ENCODE measurements at places on chromosomes 7 and 10.

- DNase-seq, result no peak
Observed at GRCh38 chr10:64148607-64149006, 627.4 kb downstream of the REEP3 start.

DNA sequence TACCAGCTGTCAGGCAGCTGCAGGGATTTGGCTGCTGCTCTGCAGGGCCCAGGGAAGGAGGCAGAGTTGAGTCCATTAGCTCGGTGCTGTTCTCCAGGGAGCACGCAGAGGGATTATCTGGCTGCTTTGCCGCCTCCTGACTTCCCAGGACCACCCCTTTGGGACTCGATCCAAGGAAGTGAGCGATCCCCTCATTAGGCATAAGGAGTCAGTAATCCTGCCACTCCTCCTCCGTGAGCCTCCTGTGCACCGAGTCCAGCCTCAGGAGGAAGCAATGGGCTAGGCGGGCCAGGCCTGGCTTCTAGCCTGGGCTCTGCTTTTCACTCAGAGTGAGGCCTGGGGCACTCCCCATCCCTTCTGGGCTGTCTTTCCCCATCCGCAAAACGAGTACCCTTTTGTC, 417.9 kb downstream of the RPS24 start:
- no peak for DNase-seq

DNA sequence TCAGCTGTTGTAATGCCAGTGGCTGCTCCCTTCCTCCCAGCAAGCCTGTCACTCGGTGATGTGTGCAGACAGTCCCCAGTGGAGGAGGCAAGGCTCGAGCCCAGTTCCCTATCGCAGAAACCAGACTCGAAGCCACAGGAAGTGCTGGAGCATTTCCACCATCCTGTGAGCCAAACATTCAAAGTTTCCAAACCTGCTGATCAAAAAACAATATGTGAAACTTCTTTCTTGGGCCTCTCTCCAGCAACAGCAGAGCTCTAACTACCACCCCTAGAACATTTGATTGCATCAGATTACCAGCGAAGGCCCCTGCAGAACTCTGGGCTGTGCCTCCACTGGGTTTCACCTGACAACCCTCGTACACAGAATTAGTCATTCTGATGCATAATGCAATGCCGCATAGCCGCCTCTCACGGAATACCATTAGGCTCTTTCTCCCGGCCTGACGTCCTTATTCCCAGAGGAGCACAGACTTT, 94.0 kb downstream of the ELMO1 start:
- DNase-seq, result no peak

DNA sequence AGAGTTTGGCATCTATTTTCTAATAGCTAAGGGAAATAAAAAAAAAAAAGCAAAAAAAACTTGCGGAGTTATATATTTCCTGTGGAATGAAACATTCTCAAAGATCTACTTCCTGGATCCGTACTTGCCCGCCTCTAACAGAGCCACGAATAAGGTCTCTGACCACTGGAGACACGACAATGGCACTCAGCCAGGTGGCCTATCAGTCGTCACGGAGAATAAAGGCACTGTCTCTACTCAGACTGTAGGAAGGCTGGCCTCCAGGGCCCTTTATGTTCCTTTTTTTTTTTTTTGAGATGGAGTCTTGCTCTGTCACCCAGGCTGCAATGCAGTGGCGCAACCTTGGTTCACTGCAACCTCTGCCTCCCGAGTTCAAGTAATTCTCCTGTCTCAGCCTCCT, 58.7 kb downstream of the RGS10 start:
- DNase-seq, result no peak

DNA sequence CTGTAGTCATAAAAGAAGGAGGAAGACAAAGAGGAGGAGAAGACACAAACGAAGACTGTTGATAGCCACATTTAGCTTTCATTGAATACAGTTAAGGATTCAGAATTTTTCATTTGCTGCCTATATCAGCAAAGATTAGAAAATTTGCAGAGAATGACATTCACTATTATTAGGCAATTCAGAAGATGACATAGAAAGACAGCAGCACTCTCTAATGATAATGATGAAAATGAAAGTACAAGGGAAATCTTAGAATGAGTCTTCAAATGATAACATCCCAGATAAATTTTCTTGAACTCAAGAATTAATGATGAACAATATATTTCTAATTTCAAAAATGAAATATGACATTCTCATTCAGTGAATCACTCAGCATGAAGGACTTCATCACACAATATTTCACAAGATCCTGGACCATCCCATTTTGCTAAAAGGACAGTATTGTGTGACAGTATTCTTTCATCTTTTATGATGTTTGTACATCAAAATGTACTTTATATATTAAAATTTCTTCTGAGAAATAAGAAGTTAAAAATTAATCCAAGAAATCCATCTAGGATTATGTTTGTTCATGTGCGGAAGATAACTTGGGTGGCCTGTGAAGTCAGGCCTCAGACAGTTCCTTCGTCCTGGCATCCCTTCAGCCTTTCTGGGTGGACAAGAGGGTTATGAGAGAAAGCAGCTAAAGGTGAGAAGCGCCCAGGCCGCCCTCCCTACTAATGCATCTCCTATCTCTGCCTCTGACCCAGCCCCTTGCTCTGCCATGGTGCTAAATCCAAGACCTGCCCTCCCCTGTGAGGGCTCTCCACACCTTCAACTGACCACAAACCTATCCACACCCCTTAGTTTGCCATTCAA, 47.4 kb upstream of the CAMK2B start:
- DNase-seq, result no peak

GRCh38 chr7:44331682-44332081, 6.3 kb upstream of the CAMK2B start:
- DNase-seq, result no peak

DNA sequence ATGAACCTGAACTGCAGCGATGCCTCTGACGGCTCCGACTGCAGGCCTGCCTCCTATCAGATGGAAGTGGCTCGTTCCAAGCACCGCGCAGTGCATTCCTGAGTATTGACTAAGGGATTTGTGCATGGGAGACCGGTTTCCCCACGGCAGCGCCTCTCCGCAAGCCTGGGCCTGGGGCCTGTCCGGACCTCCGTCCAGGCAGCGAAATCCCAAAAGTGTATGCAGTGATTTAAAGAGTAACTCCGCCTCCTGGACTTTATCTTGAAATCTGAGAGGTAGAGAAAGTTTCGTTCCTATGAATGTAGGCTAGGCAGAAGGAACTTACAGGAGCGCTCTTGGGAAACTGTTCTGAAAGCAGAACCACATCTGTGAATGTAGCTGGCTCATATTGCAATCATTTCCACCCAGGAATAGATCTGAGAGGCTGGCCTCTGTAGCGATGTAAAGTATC, 106.2 kb upstream of the CELF2 start:
- DNase-seq, result no peak

DNA sequence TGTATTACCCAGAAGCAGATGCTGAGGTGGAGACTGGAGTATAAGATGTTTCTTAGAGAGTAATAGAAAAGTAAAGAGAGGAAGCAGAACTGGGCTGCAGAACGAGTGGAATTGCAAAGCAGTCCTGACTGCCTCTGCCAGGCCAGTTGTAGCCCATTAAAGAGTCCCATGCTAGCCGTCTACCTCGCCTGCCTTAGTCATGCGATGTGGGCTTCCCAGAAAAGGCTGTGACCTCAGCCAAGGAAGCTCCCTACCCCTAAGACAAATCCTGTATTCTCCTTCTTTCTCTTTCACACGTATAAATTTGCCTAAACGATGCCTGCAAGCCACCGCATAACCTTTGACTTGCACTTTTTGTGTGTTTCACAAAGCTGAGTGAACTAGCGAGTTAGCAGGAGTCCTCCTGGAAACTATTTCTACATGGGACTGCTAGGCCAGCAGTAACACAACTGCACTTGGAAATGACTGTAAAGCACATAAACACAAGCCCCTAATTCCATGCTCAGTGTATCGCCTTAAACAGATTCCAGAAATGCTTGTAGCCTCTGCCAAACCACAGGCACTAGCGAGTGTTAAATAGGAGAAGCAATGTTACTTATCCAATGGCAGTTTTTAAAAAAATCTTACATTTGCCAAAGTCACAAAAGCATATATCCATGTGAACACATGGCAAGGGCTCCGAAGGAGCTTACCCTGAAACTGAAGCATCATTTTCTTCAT, 47.4 kb upstream of the GNAI1 start:
- no peak for DNase-seq

DNA sequence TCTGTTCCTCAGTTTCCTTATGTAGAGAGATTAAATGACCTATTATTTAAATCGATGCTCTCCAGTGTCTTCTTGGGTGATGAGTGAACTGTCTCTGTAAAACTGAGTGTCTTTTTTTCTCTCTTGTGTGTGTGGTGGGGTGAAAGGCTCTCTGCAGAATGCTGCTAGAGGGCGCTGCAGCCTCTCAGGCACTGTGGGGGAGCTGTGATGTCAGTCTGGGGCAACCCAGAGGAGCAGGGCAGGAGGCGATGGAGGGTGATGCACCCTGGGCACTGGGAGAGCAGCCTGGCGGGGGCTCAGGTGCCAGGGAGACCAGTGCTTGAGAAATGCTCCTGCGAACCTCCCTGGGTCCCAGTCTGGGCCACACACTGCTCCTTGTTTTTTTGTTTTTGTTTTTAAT, 110.1 kb upstream of the POM121L12 start:
- DNase-seq, result no peak

DNA sequence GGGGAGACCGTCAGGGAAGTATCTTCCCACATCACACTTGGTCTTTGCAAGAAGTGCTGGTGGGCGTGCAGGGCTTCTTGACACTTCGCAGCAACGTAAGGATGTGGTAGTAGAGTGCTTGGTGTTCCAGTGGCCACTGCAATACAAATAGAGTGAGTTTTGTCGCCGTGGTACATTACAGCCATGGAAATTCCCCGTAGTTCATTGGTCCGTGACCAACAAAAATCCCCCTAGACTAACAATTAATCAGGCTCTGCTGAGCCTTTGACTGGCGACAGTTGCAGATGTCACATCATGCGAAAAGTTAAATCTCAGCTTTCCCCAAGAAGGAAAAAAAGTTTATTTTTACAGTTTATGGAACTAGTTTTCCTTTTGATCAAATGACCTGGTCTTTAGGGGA, 134.7 kb downstream of the MGMT start:
- no peak for DNase-seq

GRCh38 chr10:58330431-58330830, 4.4 kb upstream of the UBE2D1 start:
- DNase-seq, result no peak

Data from stimulated activated CD8-positive, alpha-beta memory T cell treated with anti-CD3 and anti-CD28 coated beads, Interleukin-2, amount 100 ng/mL, for 1 hour (primary cell).